ENCODE measurements at places on chromosomes 5 and 9.

DNA sequence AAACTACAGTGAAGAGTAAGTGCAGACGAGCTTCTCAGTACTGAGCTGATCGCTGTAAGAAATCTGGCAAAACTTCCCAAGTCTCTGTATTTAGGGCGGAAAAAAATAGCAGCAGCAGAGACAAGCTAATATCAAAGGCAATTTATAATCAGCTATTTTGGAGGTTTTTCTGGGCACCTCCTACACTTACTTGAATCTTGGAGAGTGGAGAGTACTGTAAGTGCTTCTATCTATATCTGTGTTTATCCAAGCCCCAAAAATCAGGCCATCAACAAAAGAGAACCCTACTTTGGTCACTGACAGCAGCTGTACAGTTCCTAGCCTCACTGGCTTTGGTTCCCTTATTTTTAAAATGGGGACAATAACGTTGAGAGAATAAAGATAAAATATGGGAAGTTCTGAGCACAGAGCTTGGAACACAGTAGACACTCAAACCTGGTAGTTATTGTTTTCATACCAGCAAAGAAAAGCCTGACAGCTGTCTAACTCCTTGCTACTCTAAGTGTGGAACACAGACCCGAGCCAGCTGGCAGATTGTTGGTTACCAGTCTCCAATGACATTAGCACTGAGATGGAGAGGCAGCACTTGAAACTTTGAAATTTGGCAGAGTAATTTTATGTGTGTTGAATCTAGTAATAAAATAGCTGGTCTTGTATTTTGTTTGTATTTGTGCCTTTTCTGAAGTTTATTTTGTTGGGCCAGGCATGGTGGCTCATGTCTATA lies 96.0 kb upstream of the SLC28A3 start:
- no peak for DNase-seq

DNA sequence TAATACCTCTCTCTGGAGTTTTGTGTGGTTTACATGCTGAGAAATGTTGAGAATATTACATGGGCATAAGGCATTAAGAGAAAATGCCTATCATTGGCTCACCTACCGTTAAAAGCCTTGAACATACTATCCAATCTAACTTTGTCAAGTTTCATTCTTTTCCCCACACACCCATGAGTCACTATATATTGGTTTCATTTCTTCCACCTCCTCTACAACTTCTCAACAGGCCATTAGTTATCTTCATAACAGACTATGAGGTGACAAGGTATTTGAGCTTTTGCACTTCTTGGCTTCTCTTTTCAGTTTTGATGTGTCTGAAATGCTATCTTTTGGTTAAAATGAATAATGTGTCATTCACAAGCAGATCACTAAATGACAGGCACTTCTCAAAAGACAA lies 288.0 kb downstream of the KCNN2 start:
- no peak for DNase-seq

DNA sequence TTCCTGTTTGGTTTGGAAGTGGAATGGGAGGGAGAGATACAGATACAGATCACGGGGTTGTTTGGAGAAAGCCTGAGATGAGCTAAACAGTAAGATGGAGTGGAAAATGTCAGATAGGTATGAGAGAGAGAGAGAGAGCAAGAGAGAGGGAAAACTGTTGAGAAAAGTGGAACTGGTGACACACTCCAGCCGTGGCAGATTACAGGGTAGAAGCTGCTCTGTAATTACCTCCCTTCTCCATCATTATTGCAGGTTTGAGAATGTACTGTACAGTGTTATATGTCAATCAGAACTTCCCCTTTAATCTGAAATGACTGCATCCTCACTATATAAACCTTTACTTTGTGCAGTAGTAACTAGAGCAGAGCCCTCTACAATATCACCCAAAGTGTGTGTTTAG lies 74.5 kb upstream of the WWC1 start:
- DNase-seq: no peak

DNA sequence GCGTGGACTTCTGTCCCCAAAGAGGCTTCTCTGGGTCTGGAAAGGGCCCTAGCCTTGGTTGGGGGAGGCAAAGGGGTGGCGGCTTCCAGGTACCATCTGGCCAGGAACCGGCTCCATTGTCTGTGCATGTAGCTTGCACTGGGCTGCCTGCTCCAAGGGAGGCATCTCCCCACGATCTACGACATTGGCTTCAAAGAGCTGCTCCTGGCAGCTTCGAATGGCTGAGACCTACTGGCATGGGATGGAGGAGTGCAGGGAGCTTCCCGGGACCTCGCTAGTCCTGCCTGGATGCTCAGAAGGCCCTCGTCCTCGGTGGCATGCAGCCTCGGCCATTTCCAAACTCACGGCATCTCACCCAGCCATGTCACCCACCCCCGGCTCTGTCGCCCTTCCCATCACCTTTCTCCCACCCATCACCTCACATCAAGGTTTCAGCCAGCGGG lies 137.8 kb downstream of the KCNIP1 start:
- no peak for DNase-seq

- peak; percentile 83 for DNase-seq
These were observed at the start of gene PDE4D for GRCh38 chr5:59893429-59894227. Gene PDE4D (minus strand): TSS chr5:59893726.

- no peak for DNase-seq
These were observed 62.4 kb downstream of the SERINC5 start for GRCh38 chr5:80193401-80193800.

- peak; percentile 13 for DNase-seq
These were observed 53.6 kb downstream of the WNK2 start for GRCh38 chr9:93237540-93237939.

- no peak for DNase-seq
These were observed 60.1 kb upstream of the GNE start for GRCh38 chr9:36318212-36318802.

GRCh38 chr9:132548751-132549640 lies 33.4 kb upstream of the BARHL1 start:
- peak; percentile 44 for DNase-seq

DNA sequence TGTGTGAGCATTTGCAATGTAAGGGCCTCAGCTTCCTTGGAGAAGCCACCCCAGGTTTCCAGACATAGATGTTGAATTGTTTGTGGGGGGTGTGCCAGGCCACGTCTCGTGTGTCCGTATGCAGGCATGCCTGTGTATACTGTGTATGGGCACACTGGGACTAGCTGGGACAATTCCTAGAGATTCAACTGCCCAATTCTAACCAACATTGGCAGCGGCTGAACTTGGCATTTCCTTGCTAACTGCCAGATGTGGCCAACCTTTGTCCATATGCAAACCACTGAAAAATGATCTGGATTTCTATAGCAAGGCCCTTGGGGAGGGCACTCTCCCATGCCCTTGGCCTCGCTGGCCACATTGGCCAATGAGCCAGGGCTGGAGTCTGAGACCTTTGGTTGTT lies 50.3 kb downstream of the SAR1B start:
- no peak for DNase-seq

DNA sequence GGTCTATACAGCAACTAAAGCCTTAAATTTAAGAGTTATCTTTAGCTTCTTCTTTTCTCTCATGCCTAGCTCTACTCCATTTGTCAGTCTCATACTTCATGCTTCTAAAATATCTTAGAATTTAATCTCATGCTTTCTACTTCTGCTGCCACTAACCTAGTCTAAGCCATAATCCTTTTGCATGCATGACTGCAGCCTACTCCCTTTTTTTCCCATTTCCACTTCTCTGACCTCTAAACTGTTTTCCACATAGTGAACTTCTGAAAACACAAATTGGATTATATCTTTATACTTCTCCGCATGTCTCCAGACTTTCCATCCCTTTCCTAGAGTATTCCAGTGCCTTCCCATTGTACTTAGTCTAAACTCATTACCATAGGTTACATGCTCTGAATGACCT lies 193.0 kb downstream of the XRCC4 start:
- no peak for DNase-seq

DNA sequence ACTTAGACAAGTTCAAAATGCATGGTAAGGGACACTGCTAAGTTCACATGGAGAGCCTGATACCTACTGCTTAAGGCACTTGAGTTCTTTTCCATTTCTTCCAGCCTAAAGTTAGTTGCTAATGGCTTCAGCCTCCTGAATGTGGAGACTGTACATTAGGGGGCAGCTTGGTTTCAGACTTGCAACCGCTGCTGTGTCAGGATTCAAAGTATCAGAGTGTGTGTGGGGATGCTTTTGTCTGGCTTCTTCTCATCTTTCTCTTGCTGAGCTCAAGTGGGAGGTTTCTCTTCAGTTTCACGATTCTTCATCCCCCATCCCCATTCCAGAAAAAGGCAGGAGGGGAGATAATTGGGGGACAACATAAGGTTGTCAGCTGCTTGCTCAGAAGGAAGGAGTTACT lies 49.4 kb downstream of the ATP10B start:
- no peak for DNase-seq

DNA sequence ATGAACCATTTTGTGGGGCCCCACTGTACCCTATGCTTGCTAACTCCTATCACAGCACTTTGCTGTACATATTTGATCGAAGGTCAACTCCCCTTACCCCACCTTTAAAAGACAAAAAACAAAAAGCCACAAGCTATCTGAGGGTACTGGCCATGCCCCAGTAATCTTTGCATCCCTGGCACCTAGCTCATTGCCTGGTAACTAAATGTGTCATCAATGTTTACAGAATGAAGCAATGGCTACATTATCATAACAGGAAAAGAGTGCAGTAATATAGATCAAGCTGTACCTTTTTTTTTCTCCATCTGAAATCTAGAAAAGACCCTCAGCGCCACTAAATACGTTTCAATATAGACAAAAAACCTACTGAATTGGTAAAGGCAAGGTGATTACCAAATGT lies 188.0 kb downstream of the ELAVL2 start:
- peak; percentile 42 for DNase-seq

DNA sequence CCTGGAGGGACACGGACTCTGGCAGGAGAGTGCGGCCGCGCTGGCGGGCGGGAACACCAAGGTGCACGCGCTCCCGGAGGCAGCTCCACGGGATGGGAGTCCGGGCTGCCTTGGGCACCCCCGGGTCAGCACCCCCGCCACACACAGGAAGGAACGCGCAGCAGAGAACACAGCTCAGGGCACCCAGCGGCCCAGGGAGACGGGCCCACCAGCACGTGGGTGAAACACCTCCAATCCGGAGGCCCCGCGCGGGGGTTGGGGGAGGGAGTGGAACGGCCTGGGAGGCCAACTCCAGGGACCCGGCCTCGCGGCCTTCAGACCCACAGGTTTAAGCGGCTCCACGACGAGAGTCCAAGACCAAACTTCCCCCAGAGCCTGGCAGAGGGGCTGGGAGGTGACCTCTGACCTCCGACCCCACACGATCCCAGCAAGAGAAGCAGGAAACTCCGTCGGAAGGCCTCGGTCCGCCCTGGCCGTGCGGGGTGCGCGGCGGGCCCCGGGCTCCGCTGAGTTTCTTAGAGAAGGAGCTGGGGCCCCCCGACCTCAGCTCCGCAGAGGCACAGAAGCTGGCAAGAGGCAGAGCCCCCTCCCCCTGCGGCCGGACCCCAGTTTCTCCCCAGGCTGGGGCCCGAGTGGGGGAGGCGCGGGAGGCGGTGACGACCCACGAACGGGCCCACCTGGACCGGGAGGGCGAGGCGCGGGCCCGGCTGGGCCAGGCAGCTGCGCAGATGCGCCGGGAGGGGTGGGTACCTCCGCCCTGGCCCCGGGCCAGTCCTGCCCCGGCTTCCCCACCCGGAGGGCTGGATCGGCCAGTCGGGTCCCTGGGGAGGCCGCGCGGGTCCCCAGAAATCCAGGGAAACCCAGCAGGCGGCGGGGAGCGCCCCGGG lies 851 bp downstream of the NACC2 start:
- no peak for DNase-seq

DNA sequence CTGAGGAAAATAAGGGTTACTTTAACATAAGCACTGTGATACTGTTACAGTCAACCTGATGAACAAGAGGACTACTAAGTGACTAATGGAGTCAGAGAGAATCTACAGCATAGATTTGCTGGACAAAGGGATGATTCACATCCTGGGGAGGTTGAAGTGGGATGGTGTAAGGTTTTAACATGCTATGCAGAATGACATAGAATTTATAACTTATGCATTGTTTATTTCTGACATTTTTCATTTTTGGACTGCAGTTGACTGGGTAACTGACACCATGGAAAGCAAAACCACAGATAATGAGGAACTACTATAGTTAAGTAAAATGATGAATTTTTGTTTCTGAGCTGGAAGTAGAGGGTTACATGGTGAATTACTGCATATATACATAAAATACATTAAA lies 389.2 kb downstream of the MAT2B start:
- peak; percentile 58 for DNase-seq

GRCh38 chr5:150765799-150766169 lies 7.0 kb upstream of the DCTN4 start:
- DNase-seq: no peak

DNA sequence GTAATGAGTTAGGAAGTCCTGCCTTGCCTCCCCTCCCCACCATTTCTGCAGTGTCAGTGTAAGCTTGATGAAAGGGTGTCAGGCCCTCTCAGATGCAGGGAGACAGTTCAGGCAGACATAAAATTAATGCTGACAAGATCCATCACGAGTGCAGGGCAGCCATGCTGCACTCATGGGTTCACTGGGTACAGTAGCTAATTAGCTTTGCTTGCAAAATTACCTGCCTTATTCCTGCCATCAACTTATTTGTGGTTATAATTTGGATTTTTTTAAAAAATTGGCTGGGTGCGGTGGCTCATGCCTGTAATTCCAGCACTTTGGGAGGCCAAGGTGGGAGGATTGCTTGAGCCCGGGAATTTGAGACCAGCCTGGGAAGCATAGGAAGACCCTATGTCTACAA lies 17.9 kb downstream of the GALNT12 start:
- DNase-seq: no peak

DNA sequence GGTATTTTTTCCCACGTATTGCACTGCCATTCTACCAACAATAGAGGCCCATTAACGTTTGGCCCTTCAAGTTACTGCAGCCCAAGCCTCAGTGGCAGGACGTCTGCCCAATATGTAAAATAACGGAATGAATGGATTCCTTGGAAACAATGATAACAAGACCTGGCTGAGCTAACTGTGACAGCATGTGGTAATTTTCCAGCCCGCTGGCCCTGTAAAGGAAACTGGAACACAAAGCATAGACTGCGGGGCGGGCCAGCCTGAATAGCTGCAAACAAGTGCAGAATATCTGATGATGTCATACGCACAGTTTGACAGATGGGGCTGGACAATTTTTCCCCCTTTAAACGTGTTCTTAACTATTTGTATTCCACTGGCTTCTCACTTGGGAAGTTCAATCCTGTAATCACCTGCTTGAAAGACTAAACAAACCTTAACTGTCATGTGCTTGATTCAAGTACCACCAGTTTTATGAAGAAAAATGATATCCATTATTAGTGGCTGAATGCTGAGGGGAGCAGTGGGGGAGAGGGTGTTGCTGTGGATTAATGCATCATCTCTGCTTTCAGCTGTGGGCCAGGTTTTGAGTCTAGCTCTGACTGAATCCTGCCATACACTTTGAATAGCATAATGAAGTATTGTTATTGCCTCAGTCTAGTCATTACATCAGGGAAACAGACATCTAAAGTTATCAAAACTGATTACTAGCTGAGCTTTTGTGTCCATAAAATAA lies 323.9 kb downstream of the TMEM161B start:
- peak; percentile 25 for DNase-seq

GRCh38 chr9:87749335-87750035 lies 23.6 kb downstream of the CTSL start:
- DNase-seq: no peak

- DNase-seq: peak; percentile 97
These were observed 18.9 kb downstream of the TRIP13 start for GRCh38 chr5:911601-912000.

All from M059J (cell line).